ENCODE measurements at places on chromosomes 1 and 21.

DNA sequence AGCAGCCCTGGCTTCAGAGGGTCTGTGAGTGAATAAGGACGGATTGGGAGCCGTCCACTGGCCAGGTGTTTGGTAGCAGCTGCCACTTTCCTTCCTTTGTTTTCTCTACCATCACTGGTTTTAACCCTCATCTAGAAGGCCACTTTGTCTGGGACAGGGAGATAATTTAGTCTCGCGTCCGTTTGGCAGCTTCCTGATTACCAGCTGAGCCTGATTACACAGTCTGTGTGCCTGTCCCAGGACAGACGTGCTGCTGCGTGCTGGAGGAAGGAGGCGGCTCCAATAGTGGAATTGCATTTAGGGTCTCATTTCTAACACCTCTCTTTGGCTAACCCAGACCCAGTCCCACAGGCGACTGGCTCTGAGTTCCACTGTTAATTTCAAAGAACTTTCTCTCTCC, 24.6 kb upstream of the CASQ2 start:
- DNase-seq = no peak

DNA sequence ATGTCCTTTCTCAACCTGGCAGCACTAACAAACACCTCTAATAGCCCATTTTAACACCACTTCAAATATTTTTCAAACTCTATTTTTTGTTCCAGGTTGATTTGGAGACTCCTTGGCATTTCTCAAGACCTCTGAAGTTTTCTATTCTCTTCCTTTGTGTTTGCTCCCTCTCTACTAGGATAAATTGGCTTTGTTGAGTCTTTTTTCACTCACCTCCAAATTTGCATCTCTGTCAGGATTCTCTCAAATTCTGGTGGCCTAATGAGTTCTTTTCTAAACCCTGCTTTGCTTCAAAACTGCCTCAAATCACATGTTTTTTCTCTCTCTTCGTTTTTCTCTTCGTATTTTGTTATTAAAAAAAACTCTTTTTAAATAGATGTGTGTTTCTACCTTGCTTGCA, 582.2 kb upstream of the ADGRL4 start:
- DNase-seq = no peak

- no peak for DNase-seq
Measured at GRCh38 chr1:201702936-201703335, 126.0 kb upstream of the IPO9 start.

- DNase-seq = no peak
Measured at GRCh38 chr21:15875286-15875685, 145.5 kb downstream of the USP25 start.

GRCh38 chr1:31548534-31548906, 27.8 kb upstream of the TINAGL1 start:
- no peak for DNase-seq

DNA sequence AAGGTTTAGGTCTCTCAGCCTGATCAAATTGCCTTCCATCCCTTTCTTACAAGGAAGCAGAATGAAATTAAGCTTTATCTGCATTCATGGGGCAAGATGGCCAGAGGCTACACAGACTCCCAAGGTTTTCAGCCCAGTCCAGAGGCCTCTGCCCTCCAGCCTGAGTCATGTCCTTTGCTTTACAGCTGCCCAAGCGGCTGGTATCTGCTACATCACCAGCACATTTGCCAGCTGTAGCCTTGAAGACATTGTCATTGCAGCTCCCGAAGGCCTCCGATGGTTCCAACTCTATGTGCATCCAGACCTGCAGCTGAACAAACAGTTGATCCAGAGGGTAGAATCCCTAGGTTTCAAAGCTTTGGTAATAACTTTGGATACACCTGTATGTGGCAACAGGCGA, 16.0 kb downstream of the HAO2 start:
- no peak for DNase-seq

DNA sequence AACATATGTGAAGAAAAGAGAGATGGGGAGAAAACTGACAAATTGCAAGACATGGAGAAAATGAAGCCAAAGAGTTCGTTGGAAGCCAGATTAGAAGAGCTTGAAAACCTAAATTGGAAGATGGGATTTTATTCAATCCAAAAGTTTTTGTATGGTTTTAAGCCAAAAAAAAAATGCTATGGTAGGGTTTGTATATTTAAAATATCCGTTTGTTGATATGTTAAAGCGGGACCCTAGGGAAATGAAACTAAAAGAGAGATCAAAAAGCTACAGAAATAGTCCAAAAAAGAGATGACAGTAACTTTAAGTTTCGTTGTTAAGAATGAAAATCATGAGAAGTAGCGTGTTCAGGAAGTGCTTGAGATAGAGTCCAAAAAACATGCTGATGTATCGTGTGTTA, 617.7 kb upstream of the ADGRL2 start:
- no peak for DNase-seq

DNA sequence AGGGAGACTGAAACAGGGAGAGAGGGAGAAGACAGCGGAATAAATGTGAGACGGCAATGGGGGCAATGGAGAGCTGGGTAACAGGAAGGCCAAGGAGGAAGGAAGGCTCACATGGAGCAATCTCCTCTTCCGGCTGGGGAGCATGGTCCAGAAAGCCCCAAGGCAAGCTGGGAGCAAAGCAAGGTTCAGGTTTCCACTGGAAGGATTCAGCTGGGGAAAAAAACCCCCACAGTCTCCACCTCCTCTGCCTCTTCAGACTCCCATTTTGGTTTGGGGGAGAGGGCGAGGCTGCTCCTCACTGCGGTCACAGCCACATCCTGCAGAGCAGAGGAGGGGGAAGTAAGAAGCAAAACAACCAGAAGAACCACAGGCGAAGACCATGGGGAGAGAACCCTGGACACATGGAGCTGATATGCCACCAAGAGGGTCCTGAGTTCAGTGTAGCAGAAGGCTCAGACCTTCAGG, 650 bp downstream of the TNFAIP8L2 start:
- peak; percentile 34 for DNase-seq

All from stimulated activated CD8-positive, alpha-beta memory T cell treated with anti-CD3 and anti-CD28 coated beads, Interleukin-4, amount 100 ng/mL, for 1 hour (primary cell).